Naive thymus-derived CD8-positive, alpha-beta T cell (primary cell): ENCODE measurements at places on chromosomes 12 and 14. TPM values are rescaled to one million over a fixed set of nuclear protein-coding genes. Genes with fewer than 3 reads are reported as not detected.

The TAS2R13 gene
- 1.5 TPM for total RNA-seq

The OTUB2 gene
- total RNA-seq, result 0.22 TPM

The CCDC177 gene
- total RNA-seq, result not detected

- no peak for DNase-seq
- no peaks in the 10 kb centered on the region for H3K4me1 ChIP-seq
- no peak overlapping the region for H3K4me3 ChIP-seq
- peaks cover 13% of the 10 kb centered on the region for H3K27me3 ChIP-seq
These were observed 22.1 kb upstream of the SERPINA4 start for GRCh38 chr14:94539181-94539580.

- H3K27me3 ChIP-seq, result no peaks in the 10 kb centered on the region
- H3K4me1 ChIP-seq, result peaks cover 70% of the 10 kb centered on the region
- peaks cover 29% of the 10 kb centered on the region for H3K36me3 ChIP-seq
These were observed 2.0 kb downstream of the ZBTB25 start for GRCh38 chr14:64501411-64502171.

GRCh38 chr12:76384560-76384959 lies 36.3 kb upstream of the BBS10 start:
- no peak overlapping the region for H3K4me3 ChIP-seq
- peaks cover 2% of the 10 kb centered on the region for H3K4me1 ChIP-seq
- peaks cover 3% of the 10 kb centered on the region for H3K36me3 ChIP-seq
- DNase-seq, result no peak
- no peaks in the 10 kb centered on the region for H3K27me3 ChIP-seq

The CFL2 gene
- total RNA-seq, result 21.3 TPM

The DNAL1 gene
- total RNA-seq, result 8.9 TPM

The WNT5B gene
- total RNA-seq, result not detected

The PGF gene
- total RNA-seq, result not detected

The FGF23 gene
- not detected for total RNA-seq
